ENCODE measurements at places on chromosomes 3 and 15.

- DNase-seq: no peak
Observed at GRCh38 chr3:175149675-175150074, 290.5 kb downstream of the NAALADL2 start.

- no peak for DNase-seq
Observed at GRCh38 chr3:143311096-143311495, 191.5 kb downstream of the CHST2 start.

- DNase-seq: no peak
Observed at GRCh38 chr15:61041886-61042285, 187.2 kb downstream of the RORA start.

- no peak for DNase-seq
Observed at GRCh38 chr3:133691273-133692107, 29.7 kb upstream of the TOPBP1 start.

DNA sequence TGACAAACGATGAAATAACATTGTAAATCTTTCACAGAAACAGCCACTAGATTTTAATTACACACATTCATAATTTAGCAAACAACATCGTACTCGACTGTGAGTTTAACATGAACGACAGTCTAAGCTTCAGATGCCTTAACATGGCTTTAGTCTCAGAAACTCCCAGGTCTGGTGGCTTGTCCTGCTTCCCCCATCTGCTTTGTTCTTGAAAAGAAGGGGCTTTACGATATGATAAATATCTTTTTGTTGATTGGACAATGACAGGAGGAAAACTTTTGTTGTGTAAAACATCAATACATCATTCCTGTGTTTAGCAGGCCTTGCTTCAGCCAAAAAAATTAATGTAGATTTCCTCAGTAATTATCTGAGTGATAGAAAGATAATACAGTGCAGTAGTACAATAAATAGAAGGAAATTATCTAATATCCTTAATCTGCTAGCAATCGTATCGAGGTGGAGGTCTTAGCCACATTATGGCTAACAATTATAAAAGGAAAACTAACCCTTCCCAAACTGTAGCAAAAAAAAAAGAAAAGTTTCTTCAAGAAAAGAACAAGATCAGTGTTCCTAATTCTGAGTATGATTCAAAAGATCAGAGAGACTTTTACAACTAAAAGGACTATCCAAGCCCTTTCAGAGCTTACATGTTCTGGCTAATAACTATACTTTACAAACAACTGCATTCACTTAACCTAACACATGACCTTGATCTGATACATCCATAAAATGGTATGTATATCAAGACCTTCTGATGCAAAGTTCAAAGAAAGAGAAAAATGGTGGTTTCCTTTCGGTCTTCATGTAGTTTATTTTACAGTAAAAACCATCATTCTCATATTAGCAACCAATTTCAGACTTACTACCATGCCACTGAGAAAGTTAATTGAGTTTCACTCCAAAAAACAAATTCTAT is 535.7 kb downstream of the FOXP1 start:
- no peak for DNase-seq

DNA sequence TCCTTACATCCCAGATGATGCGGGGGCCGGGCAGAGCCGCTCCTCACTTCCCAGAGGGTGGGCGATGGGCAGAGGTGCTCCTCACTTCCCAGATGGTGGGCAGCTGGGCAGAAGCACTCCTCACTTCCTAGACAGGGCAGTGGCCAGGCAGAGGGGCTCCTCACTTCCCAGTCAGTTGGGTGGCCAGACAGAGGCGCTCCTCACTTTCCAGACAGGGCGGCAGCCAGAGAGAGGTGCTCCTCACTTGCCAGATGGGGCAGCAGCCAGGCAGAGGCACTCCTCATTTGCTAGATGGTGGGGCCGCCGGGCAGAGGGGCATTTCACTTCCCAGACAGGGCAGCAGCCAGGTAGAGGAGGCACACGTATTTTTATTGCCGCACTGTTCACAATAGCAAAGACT is 622.0 kb upstream of the KCNMB2 start:
- DNase-seq: no peak

DNA sequence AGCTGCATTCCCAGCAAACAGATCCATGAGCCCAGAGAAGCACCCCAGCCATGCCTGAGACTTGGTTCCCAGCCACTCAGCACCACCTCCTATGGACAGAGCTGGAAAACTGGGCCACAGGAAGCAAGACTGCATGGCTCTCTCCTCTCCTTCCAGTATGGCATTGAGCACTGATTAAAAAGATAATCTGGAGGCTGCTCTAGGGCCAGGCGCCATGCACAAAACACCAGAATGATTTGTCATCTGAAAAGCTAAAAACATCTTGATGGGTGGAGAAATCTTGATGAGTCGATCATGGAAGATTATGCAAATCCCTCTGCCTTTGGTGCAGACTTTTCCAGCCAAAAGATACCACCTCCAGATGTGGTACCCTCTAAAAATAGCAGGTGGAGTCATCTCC is 62.7 kb upstream of the MRPS22 start:
- no peak for DNase-seq

DNA sequence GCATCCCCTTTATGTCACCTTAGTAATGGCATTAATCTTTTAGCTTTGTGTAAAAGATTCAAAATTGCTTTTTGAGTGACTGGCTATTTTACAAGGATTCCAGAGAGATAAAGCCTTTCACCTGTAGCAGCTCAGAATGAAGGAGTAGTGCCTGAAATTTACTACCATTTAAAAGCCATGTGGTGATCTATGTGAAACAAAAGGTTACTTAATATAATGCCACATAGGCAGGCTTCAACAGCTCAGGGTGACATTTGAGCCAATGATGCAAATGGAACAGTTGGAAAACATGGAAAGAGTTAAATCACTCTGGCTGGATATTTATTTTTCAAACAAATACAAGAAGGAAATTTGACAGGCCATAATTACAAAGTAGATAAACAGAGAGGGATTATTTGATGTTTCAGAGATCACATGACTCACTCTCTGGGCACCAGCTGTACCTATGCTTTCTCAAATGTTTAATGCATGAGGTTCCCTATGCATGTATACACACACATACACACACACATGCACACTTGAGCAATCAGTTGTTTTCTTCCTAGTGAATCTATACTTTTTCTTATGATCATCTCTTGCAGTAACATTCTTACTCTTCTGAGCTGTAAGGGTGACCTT is 171.5 kb downstream of the ZMAT3 start:
- no peak for DNase-seq

DNA sequence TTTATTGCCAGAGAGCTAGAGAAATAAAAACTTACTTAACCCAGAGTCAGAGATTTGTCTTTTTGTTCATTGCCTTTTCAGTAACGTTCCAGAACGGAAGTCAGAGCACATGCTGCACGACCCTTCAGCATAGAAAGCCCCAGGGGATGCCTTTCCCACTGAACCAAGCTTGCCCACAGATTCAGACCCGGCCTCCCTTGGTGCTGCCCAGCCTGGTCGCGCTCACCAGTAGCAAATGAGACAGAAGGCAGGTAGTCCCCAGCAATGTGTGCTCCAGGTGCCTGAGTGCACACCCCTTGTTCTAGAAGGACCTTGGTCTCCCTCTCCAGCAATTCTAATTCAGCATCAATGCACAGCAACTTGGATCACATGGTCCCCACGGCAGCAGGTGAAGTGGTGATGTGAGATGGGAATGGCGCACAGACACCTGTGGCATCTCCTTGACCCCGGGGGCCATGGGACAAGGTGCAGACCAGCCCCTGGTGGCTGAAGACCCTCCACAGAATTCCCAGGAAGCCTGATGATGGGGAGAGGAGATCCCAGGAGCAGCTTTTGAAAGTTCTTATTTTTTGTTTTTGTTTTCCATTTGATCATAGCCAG is 91.8 kb upstream of the IQSEC1 start:
- no peak for DNase-seq
